ENCODE measurements at places on chromosomes 12 and 14.

DNA sequence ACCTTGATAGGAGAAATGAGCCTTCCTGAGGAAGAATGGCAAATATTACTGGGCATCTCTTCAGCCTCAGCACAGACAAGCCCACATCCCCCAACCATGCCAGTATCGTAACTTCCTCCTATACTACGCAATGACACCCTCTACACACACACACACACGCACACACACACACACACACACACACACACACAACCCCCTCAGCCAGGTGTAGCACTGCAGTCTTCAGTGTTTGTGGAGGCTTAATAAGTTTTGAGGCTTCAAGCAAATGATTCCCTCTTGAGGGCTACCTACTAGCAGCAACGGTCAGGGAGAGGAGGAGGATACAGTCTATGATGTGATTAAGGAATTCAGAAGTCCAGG is 1.6 kb downstream of the DGKA start:
- DNase-seq, result no peak

DNA sequence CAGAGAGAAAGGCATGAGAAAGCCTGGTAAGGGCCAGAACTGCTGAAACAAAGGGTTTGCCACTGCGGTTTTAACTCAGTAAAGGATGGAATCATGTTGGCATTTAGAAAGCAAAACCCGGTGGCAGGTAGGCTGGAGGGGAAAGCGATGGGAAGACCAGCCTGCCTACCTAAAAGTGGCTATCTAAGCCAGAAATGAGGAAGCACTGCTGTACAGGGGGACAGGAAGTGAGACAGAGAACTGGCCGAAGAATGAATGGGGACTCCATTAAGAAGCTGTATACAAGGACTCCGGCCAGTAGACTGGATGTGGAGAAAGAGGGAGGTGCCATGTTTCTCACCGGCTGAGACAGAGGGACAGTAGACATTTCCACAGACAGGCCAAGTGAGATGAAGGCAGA is 48.2 kb downstream of the PPM1H start:
- DNase-seq, result no peak

- no peak for DNase-seq
Observed at GRCh38 chr12:58884916-58885315, 35.4 kb downstream of the LRIG3 start.

DNA sequence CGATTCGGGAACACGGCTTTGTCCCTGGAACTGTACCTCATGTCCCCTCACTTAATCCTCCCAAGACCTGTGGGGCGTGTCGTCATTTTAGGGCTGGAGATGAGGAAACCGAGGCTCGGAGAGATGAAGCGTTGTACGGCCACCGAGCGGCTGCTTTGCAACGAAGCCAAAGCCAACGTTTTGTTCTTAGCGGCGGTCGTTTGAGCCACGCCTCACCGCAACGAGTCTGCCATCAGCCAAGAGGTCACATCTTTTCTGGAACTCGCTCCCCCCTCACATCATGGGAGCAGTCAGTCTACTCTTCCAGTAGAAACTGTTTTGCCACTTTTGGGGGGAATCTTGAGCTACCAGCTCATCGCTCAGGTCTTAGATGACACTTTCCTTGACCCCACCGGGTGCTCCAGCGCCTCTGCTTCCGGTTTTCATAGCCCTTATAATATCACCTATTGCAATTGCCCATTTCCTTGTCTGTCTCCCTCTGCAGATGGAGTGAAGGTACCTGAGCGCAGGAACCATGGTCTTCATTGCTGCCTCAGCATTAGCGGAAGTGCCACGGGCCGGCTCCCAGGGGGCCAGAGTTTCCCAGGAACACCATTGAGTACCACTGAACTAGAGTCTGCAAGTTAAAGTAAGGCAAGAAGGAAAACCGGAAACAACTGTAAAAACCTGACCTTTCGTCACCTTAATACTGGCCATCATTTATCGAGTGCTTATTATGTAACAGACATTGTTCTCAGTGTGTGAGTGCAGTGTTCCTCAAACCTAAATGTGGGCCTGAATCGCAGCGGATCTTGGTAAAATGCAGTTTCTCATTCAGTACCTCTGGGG is 19.6 kb downstream of the NINJ2 start:
- no peak for DNase-seq

DNA sequence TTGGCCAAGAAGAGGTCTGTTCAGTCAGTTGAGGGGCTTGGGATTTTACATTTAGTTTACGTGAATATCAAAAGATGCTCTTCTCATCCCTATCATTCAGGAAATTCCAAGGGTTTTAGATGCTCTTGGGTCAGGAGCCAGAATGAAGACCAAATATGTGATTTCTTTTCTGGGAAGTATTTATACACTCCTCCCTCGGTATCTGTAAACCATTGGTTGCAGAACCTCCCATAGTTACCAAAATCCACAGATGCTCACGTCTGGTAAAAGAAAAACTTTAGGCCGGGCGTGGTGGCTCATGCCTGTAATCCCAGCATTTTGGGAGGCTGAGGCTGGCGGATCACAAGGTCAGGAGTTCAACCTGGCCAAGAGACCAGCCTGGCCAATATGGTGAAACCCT is 75.9 kb downstream of the TNFAIP2 start:
- DNase-seq, result no peak
